ENCODE measurements at places on chromosomes 4 and X.

- no peak for DNase-seq
Observed at GRCh38 chr4:154529728-154530519, 20.3 kb downstream of the PLRG1 start.

GRCh38 chr4:139801895-139802294 lies 136.3 kb downstream of the MGST2 start:
- DNase-seq, result no peak

- DNase-seq, result no peak
Observed at GRCh38 chrX:149007423-149007822, 497.7 kb downstream of the IDS start.

DNA sequence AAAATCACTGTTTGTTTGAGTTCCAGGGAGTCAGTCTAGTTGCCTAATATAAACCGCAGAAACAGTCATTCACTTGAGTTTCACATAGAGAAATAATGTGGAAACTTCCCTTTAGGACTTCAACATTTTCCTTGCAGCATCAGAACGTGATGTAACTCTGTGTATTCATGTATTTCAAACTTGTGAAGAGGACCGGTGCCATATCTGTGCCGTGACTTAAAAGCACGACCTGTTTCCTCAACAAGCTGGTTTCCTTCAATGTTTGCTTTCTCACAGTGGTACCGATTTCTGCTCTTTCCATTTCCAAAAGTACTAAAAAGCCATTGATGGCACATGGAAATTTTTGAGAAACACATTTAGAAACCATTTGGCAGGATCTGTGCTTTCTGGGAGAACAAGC lies 166.6 kb upstream of the RAPGEF2 start:
- no peak for DNase-seq

- no peak for DNase-seq
Observed at GRCh38 chr4:86035688-86036087, 324.2 kb downstream of the MAPK10 start.

DNA sequence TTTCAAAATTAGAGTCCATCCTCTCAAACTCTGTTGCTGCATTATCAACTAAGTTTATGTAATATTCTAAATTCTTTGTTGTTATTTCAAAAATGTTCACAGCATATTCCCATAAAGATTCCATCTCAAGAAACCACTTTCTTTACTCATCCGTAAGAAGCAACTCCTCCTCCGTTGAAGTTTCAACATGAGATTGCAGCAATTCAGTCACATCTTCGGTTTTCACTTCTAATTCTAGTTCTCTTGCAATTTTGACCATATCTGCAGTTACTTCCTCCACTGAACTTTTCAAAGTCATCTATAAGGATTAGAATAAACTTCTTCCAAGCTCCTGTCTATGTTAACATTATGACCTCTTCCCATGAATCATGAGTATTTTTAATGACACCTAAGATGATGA lies 216.6 kb upstream of the SLC7A11 start:
- DNase-seq, result no peak

DNA sequence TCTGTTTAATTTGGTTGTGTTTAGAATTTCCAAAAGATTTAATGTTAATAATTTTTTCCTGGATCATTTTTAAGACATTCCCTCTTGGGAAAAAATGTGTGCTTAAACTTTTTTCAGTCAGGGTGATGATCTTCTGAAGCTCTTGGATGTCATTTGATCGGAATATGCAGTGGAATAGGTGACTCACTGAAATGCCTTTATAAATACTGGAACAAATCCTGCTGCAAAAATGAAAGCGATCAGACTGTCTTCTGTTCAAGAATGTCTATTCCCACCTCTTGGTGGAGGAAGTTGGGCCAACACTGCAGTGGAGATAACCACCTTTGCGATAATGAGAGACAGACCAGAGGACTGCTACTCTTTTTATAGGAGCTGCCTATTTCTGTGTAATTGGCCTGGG lies 46.7 kb downstream of the LARP1B start:
- no peak for DNase-seq

DNA sequence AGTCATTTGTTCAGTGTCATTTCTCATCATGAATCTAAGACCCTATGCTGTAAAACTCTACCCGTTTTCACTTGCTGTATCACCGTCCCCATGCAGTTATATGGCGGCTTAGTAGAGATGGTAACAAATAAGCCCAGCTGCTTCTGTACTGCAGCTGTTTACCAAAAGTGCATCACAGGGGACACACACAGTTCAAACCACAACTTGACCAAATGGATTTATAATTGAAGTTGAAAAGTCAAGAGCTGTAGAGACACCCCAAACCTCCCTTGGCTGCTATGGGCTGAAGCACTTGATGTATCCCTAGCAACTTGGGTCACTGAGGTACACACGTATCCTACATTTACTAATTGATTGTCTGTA lies 219.0 kb upstream of the FGF13 start:
- no peak for DNase-seq

DNA sequence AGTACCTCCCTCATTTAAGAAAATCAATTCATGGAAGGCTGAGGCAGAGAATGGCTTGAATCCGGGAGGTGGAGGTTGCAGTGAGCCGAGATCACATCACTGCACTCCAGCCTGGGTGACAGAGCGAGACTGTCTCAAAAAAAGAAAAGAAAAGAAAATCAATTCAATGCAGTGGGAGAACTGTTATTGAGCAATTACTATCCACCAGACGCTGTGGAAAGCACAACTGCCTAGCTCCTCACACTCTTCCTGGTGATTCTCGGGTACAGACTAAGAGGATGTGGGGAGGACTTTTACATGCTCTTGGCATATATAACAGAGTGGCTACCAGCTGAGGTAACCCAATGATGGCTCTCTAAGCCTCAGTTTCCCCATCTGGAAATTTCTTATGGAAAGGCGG lies 2.7 kb upstream of the TMSB4X start:
- DNase-seq, result no peak

GRCh38 chr4:120724656-120725055 lies 197.9 kb downstream of the PRDM5 start:
- no peak for DNase-seq

- no peak for DNase-seq
Observed at GRCh38 chrX:18951032-18951431, 32.9 kb downstream of the PHKA2 start.

DNA sequence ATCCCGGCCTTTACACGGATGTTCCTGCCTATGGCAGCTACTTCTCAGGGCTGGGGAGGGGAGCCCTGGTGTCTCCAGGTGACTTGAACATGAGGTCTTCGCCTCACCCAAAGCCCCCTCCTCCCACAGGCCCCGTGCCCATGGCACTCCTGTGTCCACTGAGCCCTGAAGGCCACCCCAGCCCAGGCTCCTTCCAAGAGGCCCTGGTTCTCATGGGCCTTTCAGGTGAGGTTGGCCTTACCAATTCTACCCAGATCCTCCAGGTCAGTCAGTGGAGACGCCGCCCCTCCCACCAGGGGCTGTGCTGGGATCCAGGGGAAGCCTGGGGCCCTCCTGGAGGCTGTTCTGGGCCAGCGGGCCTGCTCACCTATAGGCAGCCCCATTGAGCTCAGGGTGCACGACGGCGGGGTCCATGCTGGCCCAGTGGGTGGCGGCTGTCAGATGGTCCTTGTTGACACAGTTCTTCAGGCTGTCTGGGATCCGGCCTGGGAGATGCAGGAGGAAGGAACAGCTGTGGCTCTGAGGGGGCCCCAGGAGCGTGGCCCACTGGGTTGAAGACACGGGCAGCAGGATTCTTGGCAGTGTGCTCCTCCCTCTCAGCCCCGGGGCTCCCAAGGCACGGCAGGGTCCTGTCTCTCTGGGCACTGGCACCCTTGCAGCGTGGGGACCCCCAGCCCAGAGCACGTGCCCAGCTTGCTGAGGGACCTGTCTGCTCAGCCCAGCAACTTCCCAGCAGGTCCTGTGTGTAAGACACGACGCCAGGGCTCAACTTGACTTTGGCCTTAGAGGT lies 36.2 kb downstream of the CTBP1 start:
- DNase-seq, result no peak

DNA sequence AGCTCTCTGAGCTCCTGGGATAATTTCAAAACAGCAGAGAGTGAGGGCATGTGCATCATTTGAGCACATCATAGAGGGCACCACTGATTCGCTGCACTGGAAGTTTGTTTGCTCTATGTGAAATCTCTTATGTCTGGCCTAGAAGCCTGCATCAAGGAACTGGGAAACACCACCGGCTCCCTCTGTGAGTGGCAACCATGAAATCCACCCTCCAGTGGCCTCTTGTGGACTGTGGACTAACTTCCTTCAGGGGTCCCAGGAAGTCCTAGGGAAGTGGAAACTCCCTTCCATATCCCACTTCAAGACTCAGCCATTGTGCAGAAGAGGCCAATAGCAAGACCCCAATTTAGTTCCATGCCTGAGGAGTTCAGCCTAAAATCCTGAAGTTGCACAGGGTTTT lies 48.0 kb upstream of the IGFBP7 start:
- DNase-seq, result no peak

- DNase-seq, result no peak
Observed at GRCh38 chr4:119314356-119314755, 7.6 kb downstream of the FABP2 start.

GRCh38 chr4:129532573-129532972 lies 436.6 kb downstream of the C4orf33 start:
- no peak for DNase-seq

- no peak for DNase-seq
Observed at GRCh38 chr4:185304944-185305690, 90.6 kb downstream of the LRP2BP start.

GRCh38 chr4:73589261-73589847 lies 30.9 kb downstream of the RASSF6 start:
- DNase-seq, result no peak

- no peak for DNase-seq
Observed at GRCh38 chr4:145589916-145590702, 29.1 kb upstream of the MMAA start.

DNA sequence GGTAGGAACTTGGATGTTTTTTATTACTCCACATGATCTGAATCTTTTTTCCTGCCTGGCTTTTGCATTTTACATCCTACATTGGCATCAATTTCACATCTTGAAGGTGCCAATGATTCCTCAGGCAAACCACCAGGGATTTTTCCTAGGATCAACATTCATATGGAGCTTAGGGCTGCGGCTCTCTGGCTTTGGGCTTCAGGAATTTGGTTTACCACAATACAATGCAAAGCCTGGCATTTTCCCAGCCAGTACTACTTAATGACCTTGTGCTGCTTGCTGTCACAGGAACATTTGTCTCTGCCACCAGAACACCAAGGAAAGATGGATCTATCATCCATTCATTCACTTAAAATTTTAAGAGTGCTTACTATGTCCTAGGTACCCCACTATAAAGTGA lies 180.7 kb downstream of the PDGFC start:
- DNase-seq, result no peak

DNA sequence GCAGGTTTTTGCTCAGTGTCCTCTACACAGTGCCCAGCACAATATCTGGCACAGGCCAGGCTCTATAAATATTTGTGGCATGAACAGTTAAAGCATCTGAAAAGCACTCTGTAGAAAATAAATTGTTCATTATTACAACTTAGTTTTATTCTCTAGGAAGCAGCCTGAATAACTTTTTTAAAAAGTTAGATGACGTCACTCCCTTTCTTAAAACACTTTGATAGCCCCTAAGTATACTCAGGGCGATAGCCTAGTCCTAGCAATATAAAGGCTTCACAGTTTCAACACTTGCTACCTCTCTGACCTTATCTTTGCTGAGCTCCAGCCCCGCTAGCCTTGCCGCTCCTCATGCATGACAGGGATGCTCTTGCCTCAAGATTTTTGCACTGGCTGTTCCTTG lies 80.6 kb downstream of the GPM6A start:
- DNase-seq, result no peak

- no peak for DNase-seq
Observed at GRCh38 chr4:108619372-108620100, 840 bp upstream of the RPL34 start.

- no peak for DNase-seq
Observed at GRCh38 chr4:104919406-104919805, 227.3 kb upstream of the TET2 start.

GRCh38 chr4:136424052-136424451 lies 1108.2 kb downstream of the PCDH18 start:
- no peak for DNase-seq

GRCh38 chr4:88007304-88008121 lies at the start of gene PKD2:
Gene PKD2 (plus strand): TSS chr4:88007635. CDS start chr4:88007734, 99 bp downstream.
- DNase-seq, result peak; percentile 67

DNA sequence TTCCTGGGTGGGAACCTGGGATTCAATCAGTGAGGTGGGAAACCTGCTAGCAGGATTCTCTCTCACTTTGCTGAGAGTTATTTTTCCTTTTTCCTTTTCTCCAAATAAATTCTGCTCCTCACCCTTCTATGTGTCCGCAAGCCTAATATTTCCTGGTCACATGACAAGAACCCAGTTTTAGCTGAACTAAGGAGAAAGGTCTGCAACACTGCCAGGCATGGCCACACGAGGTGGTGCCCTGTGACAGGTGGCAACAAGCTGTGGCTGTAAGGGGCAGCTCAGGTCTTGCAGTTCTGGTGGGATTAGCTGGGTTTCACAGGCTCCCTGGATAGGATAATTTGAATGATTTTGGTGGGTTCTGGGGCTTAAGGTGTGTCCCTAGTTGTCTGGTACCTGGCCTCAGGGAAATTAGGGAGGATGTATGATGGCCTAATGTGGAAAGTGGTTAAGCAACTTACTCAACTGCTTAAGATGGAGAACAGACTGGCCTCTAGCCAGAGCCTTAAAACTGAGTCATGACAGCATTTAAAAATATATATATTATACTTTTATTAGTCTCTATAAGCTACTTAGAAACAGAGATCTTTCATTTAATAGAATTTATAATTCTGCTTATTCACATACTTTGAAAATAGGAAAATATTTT lies 215.0 kb downstream of the IL15 start:
- DNase-seq, result no peak

GRCh38 chr4:168856312-168856711 lies 153.7 kb downstream of the CBR4 start:
- no peak for DNase-seq

GRCh38 chr4:92050875-92051274 lies 252.9 kb upstream of the GRID2 start:
- no peak for DNase-seq

GRCh38 chrX:16466640-16467432 lies 183.1 kb upstream of the S100G start:
- DNase-seq, result no peak

GRCh38 chr4:99219479-99219878 lies 433 bp upstream of the ADH6 start:
- DNase-seq, result no peak

DNA sequence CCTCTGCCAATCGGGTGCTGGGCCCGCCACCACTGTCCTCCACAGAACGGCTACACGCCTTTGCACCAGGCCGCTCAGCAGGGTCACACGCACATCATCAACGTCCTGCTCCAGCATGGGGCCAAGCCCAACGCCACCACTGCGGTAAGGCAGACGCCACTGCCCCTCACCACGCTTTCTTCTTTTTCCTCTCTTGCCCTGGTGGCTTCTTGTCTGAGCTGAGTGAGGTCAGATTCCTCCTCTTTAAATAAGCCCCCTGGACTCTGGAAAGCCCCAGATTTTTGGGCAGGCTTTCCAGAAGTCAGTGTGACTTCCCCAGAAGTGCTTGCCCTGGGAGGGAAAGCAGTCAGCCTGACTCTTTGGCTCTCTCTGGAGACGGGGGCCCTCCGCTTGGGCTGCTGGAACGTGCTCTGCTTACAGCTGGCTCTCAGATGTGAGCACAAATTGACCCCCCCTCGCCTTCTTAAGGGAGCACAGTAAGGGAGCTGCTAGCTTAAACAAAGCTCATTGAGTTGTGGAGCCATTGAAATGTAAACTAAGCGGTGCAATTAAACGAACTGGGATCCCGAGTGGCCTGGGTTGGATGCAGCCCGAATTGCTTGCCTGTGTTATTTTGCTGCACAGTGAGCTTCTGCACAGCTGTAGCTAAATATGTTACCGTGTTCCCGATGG lies 243.1 kb downstream of the ANK2 start:
- no peak for DNase-seq

- DNase-seq, result no peak
Observed at GRCh38 chr4:10413177-10413576, 44.0 kb downstream of the ZNF518B start.
